ENCODE measurements at places on chromosomes 3 and 15.
A peak's percentile ranks its signal among the peaks of the same experiment; 100 is the strongest.

DNA sequence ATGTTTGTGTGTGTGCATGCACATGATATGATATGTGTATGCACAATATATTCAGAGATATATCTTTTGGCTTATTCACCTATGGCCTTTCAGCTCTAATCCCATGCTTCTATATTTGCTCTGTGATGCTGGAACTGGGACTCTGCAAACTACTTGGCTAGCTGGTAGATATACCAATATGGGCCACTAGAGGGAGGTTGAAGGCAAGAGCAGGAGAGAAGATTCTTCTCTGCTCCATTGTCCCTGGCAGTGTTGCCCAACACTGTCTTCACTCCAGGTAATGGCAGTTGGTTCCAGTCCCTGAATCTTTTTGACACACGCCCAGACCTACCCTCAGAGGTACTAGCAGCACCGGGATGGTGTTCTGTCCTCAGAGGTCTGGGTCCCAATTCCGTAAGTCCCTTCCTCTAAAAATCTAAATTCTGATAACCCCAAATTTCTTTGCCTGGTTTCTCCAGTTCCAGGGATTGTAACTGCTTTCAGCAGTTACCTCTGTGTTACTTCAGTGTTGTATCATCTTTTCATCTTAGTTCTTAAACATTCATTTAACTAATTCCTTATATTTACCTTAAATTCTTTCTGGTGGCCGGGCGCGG is 44.7 kb downstream of the GTPBP8 start:
- peak; percentile 25 for DNase-seq

- DNase-seq, result peak; percentile 93
Measured at GRCh38 chr3:169668957-169669741, 5.6 kb upstream of the MECOM start.

DNA sequence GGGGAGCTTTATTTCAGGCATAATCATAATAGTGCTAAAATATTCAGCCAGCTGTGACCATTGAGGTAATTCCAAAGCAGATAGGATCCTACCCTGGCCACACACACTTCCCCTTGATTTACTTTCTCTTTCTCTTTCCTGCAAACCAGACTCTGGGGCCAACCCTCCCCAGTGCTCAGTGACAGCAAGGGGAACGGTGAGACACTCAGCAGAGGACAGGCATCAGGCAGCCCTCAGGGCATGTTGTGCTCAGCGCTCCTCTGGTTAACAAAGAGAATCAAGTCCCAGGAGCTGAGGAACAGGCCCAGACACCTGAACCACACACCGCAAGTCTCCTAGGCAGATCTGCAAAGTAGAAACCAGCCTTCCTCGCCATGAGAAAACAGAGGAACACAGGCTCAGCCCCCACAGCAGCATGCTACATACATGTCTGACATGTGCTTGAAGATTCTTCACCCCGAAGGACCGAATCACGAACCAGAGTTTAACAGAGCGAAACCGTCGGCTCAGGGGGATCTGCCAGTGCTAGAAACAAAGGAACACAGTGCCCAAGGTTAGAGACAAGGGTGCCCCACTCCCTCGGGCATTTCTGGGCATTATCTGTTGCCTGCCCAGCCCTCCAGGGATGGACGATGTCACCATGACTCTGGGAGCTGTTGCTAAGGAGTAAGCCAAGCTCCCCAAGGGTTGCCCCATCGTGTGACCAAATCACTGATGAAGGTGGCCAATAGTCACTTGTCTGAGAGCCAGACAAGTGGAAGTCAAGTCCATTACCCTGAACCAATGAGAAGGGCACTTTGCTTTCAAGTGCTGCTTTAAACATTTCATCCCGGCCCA is 17.5 kb downstream of the HDC start:
- DNase-seq, result no peak

GRCh38 chr3:46213201-46213600 is 5.1 kb upstream of the CCR1 start:
- DNase-seq, result no peak

- no peak for DNase-seq
Measured at GRCh38 chr15:29352402-29352801, 82.8 kb upstream of the NSMCE3 start.

DNA sequence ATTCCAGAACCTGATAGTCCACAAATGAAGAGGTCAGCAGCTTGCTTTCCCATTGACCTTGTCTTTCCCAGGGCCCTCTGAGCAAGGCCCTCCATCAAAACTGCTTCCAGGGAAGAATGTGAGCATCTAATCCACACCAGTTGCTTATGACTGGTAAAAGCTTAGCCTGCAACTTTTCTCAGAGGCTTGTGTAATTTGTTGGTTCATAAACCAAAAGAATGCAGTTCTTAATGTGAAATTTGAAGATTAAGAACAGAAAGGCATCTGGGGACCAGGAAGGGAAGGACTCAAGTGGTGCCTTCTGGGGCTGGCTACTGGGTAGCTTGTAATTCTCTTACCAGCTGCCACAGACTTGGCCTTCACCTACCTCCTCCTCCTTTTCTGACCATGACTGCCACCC is 60.9 kb upstream of the EIF1B start:
- no peak for DNase-seq

DNA sequence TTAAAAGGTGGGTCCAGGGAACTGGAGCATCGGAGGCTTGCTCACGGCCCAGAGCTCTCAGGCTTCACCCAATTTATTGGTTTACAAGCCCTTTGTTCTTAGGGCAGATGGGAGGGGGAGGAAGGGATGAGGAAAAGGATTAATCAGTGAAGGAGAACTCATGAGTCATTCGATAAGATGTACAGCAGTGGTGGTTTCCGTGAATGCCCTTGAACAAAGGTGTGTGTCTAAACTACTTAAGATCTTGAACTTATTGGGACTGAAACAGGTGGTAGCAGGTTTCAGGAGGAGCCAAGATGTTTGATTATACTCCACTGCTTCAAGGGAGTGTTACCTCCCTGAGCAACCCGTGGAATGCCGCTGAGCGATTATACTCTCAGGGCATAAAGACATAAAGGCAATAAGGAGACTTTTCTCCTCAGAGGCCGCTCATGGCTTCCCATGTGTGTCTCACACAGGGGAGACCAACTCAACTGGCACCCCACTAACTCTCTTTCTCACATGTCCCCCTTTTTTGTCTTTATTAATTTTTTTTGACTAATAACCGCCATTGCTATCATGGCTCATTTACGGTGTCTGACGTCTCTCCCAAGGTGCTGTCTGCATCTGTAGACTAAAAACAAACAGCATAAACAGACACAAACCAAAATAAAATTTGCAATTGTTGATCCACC is 17.3 kb upstream of the SLC28A2 start:
- no peak for DNase-seq

GRCh38 chr15:96358821-96359615 is 28.5 kb downstream of the NR2F2 start:
- DNase-seq, result no peak

DNA sequence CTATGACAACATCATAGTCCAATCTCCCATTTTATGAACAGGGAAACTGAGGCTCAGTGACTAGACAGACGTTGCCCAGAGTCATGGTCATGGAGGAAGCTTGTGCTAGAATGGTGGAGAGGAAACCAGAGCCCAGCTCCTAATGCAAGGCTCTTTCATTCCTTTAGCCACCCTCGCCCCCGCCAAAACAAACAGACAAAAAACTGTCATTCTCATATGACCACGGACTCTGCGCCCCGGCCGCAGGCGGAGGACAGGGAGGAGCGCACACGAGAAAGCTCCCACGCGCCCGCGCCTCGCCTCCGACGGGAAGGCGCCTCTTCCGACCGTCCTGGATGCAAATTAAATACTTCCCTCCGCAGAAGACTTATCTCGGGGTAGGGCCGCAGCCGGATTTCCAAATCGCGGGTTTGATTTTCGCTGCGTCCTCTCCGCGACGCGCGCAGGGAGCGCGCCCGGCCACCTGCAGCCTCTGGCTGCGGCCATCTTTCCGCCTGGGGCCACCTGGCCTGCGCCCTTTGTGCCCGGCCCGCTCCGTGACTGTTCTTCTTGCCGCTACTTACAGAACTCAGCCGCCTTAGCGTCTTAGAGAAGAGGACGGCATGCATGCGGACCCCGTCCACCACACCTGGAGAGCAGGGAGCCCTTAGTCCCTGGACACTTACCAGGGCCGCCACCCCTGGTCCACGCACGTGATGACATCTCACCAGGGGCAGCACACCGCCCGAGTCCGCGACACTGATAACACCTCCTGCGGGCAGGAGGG is 670 bp upstream of the ATP13A3 start:
- DNase-seq, result peak; percentile 77

DNA sequence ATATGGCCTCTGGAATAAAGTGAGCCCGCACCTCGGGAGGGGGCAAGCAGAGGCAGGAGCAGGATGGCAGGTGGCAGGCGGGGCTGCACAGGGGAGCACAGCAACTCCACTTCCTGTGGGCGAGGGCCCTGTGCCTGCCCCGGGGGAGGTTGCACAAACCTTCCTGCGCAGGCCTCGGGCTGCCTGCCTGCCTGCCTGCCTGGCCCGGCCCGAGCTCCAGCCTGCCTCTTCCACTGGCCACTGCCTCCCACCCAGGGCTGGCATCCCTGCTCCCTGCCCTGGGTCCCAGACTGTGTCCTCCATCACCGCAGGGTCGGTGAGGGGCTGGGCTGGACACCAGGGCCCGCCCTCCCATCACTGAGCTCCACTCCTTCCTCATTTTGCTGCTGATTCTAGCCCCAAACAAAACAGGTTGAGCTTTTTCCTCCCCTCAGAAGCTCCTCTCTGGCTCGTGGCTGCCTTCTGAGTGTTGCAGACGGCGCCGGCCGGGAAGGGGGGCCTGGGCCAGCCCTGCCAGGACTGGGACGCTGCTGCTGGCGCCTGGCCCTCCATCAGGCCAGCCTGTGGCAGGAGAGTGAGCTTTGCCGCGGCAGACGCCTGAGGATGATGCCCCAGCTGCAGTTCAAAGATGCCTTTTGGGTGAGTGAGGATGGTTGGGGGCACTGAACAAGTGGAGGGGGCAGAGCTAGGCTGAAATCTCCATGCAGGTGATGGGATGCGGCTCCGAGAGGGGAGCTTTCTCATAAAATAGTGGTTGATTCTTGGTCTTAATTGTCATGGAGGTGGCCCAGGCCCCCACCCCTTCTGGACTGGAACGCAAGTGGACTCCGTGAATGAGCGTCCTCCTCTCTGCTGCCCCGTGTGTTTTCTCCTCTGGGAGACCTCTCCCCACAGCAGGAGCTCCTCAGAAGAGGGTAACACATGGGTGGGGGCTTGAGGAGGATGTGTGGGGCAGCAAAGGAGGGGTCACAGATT is at the start of gene PSTPIP1:
TSS of gene PSTPIP1 (plus strand) at position 156 of the 975 bp plus-strand sequence. CDS start at position 604, 448 bp downstream.
- no peak for DNase-seq

- DNase-seq, result no peak
Measured at GRCh38 chr15:45026651-45027190, 3.7 kb downstream of the SORD start.

DNA sequence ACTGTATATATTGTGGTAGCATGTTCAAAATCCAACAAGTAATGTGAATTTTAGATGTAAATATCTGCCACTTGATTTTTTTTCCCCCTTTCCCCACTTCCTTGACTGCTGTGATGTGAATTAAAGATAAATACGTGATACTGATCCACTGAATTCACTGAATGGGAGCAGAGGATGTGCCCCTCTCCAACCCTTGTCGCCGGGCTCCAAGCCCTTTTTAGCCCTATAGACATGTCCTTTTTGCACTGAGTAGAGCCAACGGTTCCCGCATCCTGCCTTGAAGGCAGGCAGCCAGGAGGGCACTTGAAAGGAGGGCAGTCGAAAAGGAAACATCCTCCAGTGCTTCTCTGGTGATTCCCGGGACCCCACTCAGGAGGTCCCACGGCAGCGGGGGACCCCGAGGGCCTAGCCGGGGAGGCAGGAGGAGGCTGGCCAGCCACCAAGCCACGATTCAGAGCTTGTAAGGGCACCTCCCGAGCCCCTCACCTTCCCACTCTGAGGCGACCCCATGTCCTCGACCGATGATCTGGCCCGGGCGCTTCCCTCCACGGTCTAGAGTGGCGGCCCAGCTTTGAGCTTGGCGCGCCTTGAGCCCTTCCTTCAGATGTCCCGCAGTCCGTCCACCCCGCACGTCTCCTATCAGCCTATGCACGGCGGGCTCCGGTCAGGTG is 901 bp upstream of the MANF start:
- no peak for DNase-seq

DNA sequence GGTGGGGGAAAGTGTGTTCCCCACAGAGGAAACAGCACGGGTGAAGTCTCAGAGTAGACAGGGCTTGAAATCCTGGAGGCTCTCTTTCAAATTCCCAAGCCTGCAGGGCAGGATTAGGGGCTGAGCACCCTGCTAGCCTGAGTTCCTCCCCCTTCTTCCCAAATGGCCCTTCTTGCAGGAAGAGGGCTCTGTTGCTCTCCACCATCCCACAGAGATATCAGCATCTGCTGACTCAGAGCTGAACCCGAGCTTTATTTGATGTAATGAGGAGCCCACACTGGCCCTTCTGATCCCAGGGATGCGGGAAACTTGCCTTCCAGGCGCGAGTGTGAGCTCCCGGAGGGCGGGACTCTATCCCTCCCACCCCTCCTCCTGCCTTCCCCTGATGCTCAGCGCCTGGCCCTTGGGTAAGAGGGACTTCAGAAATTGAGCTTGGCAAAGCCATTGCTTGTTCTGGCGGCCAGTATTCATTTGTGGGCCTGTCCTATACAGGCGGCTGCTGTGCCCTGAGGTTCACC is 1.4 kb upstream of the STRA6 start:
- DNase-seq, result no peak

DNA sequence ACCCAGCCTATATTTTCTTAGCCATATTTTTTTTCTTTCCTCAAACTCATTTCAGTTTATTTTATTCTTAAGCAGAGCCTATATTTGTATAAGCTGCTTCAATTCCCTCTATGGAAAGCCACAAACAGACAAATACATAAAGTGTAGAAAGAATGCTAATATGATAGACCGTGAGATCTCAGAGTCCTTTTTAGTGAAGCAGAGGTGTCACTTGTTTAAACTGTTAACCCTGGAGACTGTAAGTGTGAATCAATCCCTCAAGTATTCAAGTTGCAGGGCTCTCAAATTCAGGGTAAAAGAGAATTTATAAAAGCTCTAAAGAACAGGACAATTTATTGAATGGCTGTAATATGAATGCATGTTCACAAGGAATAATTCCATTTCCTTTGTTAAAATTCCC is 72.2 kb upstream of the BHLHE40 start:
- DNase-seq, result no peak

- DNase-seq, result no peak
Measured at GRCh38 chr3:157199841-157200240, 39.9 kb upstream of the CCNL1 start.

DNA sequence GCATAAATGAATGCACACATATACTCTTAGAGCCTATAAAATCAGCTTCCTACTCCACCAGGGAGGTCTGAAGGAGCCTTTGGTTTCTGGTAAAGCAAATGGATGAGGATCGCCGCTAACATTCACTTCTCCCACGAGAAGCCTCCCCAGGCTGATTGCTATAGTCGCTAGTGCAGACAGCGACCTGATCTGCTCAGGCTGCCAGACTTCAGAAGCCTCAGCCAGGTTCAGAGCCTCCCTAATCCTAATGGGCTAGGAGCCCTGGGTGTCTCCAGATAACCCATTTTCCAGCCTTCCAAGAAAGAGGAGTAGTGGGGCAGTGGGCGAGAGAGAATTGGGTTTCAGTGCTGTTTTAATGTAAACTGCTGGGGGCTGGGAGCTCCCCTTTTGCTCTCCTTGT is 35.4 kb downstream of the TPM1 start:
- DNase-seq, result no peak

DNA sequence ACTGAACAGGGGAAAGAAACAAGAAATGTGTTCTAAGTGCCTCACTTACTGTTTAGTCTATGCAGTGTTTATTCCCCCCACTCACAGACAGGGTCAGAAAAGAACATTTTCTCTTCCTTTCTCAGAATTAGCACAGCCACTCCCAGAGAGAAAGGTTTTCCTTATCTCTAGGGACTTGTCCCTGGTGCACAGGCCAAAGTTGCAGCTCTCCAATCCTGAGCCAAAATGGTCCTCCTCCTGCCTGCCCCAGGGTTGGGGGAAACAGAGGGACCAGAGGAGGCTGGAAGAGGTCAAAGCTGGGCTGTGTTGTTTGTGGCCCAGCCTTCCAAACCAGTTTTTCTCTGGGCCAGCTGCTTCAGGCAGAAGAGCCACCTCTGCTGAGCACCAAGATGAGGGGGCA is 12.0 kb downstream of the RAB6B start:
- DNase-seq, result no peak

Measured in NCI-H774 (cell line).